Fibroblast of mammary gland (primary cell): ENCODE measurements at places on chromosomes 2 and 18.
A peak's percentile ranks its signal among the peaks of the same experiment; 100 is the strongest.

- DNase-seq = no peak
These were observed 137.1 kb downstream of the LTBP1 start for GRCh38 chr2:33083699-33084387.

- DNase-seq = no peak
These were observed 212.0 kb upstream of the ID2 start for GRCh38 chr2:8469709-8470493.

DNA sequence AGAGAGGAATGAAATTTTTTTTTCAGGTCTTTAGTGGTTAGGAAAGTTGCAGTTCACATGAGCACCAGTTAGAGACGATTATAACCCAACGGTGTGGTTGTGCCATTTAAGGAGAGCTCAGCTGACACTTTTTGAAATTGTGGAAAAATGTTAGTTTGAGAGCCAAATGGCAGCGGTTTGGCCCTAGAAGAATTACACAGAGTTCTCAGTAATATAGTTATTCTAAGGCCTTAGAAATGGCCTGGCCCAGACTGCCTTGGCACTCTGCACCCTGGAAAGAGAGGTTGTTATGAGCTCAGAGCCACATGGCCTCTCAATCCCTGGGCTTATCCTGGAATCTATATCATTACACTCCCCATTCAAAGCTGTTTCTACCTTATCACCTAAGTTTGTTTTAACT lies 117.4 kb downstream of the RHBDD1 start:
- peak; percentile 24 for DNase-seq

- DNase-seq = no peak
These were observed 98.6 kb downstream of the BCL2L11 start for GRCh38 chr2:111219285-111219684.

- no peak for DNase-seq
These were observed 332.0 kb downstream of the PIK3C3 start for GRCh38 chr18:42287047-42287446.

DNA sequence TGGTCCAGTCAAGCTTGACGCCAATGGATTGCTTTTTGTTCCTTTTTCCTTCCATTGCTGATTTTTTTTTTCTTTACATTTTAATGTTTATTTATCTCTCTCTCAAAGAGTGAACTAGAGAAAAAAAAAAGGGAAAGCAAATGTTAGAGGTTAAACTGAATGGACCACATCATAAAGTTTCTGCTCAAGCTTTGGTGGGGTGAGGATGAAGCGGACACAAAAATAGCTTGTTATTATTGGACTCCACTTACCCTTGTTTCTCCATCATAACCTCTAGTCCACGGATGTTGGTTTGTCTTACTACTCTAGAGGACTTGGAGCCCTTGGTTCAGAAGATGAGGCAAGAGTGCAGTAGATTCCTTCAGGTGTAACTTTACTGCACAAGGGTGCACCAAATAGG lies 27.6 kb upstream of the CERS6 start:
- DNase-seq = no peak

- no peak for DNase-seq
These were observed 46.0 kb downstream of the PAX8 start for GRCh38 chr2:113232740-113233139.

- peak; percentile 74 for DNase-seq
These were observed 46.6 kb downstream of the SMAD2 start for GRCh38 chr18:47883771-47884413.

- DNase-seq = no peak
These were observed 11.8 kb upstream of the CTAGE1 start for GRCh38 chr18:22429564-22429963.

GRCh38 chr18:78410094-78410786 lies 569.4 kb upstream of the SALL3 start:
- DNase-seq = no peak

DNA sequence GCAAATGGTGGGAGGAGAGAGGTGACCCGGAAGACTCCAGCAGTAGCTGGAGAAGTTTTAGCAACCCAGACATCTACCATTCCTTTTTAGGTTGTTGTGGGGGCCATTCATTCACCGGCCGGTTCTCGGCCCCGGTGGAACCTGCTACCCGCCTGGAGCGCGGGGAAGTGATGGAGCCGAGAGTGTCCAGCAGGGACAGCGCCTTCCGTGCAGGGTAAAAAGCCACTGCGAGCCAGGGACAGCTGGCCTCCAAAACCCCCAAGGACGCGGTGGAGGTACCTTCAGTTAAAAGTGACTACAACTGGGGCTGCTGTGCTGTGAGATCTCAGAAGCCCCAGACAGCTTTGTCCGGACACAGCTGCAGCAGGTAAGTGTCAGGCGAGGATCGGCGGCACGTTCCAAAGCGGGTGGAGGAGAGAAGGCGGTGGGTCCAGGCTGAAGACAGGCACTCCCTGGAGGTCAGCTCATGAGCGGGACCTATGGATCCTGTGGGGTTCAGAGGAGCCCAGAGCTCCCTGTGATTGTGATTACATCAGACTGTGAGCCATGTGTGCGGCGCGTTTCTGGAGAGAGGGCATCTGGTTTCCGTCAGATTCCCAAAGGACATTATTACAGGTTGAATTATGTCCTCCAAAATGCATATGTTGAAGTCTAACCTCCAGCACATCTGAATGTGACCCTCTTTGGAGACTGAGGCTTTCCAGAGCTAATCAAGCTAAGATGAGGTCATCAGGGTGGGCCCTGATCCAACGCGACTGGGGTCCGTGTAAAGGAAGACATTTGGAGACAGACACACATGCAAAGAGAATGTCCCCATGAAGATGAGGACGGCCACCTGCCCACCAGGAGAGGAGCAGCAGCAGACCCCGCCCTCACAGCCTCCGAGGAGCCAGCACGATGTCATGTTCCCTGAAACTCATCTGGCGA lies 276.3 kb downstream of the EIPR1 start:
- no peak for DNase-seq

DNA sequence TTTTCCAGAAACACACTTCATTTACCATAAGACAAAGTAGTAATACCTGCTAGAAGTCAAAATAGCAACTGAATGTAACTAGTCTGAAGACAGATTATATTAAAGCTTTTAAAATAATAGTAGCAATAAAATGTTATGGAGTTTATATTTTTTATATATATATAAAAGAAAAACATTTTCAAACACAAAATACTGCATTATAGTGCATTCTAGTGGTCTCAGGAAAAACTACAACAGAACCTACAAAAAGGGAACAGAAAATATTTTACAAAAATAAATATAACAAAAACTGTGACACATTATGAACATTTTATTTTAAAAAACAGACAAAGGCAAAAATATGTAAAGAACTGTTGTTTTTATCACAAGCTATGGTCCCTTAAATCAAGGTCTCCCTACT lies 48.0 kb downstream of the STRN start:
- DNase-seq = peak; percentile 10

- DNase-seq = no peak
These were observed 65.5 kb upstream of the HK2 start for GRCh38 chr2:74768401-74768914.

- peak; percentile 43 for DNase-seq
These were observed 78.4 kb downstream of the TRIM43 start for GRCh38 chr2:95670167-95670566.

DNA sequence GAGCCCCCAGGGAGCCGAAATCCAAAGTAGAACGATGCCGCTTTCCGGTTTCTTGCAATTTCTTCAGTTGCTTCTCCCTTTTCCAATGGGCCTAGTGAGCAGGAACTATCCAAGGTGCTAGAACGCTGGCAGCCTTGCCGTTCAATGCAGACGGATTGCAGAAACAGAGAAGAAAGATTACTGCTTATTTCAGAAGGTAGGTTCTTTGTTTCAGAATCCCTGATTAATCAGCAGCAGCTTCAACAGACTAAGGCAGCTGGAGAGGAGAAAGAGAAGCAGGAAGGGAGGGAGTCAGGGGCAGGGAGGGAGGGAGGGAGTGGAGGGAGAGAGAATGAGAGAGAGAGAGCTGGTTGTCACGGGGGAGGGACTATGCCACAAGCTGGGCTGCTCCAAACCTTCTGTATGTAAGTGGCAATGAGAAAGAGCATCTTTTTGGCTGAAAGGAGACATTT lies 576 bp downstream of the NYAP2 start:
- DNase-seq = peak; percentile 53

DNA sequence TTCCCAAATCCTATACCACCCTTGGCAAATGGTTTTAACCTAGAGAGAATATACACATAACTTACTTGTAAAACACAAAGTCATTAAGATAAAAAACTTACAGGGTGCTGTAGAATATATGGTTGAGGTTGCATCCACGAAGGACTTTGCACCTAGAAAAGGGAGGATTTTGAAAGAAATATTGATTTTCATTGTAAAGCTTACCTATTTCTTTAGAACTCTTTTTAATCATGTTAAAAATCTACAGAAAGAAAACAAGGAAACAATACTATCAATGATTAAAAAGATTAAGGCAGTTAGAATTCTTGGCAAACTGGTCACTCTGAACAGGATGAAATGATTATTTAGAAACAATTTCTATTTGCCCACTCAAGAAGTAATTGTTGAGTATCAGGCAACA lies 81.1 kb upstream of the ITGB6 start:
- DNase-seq = no peak

DNA sequence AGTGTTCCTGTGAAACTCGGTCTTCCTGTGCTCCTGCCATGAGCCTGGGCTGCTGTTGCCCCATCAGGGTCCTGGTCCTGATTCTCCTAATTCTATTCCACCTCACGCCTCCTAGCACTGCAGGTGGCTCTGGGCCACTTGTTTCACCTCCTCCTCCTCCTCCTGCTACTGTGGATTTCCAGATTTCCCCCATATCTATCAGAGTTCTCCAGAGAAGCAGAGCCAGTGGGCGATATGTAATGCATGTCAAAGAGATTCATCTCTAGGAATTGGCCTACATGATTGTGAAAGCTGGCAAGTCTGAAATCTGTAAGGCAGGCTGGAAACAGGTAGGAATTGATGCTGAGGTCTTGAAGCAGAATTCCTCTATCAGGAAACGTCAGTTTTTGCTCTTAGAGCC lies 45.3 kb downstream of the CHRNA1 start:
- no peak for DNase-seq

DNA sequence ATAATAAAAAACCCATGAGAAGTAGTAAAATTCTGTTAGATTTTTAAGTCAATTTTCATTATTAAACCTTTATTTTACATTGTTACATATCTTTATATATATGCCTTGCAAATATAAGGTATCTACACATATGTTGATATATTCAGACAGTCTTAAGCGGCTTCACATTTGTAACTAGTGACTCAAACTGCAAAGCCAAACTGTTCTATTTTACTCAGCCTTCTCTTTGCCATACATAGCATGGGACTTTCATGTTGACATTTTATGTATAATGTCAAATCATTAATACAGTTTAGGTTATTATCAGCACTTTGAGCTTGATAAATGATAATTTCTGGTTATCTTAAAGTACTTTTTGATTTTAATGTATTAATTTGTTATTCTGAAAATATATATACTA lies 125.0 kb upstream of the WDSUB1 start:
- no peak for DNase-seq

DNA sequence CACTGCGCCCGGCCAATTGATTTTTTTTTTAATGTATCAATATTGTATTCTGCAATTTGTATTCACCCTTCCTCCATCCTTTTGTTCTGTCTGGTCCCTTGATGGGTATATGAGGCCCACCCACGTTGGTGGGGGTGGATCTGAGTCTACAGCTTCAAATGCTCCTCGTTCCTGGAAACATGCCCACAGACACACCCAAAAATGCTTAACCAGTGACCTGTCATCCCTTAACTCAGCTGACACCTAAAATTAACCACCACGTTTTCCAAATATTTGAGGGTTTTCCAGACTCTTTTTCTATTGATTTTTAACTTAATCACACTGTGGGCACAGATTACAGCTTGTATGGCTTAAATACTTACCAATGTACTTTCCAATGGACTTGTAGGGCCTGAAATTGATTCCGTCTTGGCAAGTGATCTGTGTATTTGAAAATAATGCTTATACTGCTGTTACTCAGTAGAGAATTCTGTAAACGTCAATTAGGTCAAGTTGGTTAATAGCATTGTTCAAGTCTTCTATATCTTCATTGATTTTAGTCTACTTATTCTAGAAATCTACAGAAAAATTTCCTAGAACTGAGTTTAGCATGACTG lies 34.4 kb upstream of the CYP27C1 start:
- peak; percentile 40 for DNase-seq

- no peak for DNase-seq
These were observed 1.4 kb upstream of the ACVR2A start for GRCh38 chr2:147843391-147843863.

- DNase-seq = no peak
These were observed 914 bp upstream of the IWS1 start for GRCh38 chr2:127527001-127527804.

GRCh38 chr2:159225025-159226016 lies 61.2 kb downstream of the WDSUB1 start:
- DNase-seq = no peak

DNA sequence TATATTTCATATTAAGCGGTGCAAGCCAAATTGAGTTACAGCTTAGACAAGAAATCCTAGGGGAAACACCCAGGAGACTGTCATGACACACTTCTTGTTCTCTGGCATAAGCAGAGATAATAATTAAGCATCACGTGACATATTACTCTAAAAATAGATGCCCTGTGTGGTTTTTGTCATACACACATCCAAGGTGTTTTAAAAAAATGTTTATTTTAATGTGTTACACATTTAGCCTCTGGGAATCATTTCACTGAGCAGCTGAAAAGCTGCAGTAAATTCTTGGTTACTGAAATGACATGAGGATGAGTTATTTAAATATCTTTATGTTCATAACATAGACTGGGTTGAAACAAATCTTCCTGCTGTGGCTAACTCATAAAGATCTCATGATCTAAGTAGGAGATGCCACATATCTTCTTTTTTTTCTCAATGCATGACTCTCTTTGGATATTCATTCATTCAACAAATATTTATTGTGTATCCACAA lies 38.0 kb upstream of the ERMN start:
- peak; percentile 12 for DNase-seq

DNA sequence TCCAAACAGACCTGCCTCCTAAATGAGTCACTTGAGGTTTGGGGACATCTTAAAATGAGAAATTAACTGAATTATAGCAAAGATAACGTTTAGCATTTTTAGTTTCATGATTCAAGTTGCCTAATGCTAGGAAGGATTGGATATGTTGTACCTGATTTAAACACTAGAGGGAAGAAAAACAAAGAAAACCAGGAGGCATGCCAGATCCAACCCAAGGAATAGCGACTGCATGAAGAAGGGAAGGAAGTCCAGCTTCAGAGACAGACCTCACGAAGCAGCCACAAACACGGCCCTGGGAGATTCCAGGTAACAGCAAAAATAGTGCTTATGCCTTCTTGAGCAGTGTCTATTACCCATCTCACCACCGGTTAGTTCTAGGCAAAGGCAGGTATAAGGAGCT lies 499.9 kb upstream of the SPHKAP start:
- DNase-seq = peak; percentile 73

DNA sequence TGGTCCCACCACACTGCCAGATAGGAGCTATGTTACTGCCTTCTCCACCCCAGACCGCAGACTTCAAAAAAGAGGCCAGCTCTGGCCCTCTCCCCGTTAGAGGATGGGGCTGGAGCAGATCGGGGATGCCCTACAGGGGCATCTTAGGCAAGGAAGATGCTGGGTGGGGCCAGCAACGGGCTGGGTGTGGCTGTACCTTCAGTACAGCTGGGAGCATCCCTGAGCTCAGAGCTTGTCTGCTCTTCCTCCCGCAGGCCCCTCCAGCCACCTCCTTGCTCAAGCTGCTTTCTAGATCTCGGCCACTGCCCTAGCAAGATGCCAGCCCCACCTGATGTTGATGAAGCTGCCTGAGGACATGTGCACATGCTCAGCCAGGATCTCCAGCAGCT lies 9.8 kb downstream of the PTPRN start:
- no peak for DNase-seq

- DNase-seq = no peak
These were observed 40.9 kb upstream of the RGPD4 start for GRCh38 chr2:107785756-107786155.
